ENCODE measurements at places on chromosomes 4 and X.

DNA sequence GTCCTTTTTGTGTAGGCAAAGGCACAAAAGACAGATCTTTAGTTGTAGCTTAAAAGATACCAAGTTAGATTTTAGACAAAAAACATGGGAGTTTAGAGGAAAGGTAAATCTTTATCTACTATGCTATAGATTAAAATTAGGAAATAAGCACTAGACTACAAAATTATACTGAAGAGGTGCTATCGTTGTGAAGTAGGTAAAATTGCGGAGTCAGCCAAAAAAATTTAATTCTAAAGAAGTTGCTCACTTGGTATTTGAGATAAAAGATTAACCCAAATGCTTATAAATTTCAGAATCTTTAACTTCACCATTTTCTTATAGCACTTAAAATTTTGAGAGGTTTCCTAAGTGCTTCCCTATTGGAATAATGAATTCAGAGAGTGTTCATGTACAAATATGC lies 604.1 kb downstream of the GRXCR1 start:
- DNase-seq, result no peak

GRCh38 chr4:76061982-76062381 lies 12.5 kb upstream of the ART3 start:
- DNase-seq, result no peak

DNA sequence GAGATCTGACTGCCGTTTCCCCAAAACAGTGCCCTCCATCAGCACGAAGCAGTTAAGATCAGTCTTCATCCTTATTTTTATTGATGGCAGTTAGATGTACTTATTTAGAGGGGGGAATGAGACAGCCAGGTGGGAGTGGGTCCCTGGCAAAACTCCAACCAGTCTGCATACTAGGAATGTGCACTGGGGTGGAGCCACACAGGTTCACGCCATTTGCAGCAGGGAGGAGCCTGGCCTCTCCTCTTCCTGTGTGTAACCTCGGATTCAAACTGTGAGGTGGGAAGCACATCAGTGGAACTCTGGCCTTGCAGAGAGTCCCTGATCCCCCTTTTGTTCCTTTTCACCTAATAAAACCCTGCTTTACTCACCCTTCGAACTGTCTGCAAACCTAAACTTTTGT lies 987.7 kb upstream of the GRIA3 start:
- DNase-seq, result no peak

GRCh38 chr4:72567821-72568675 lies 973 bp downstream of the ADAMTS3 start:
- peak; percentile 83 for DNase-seq

DNA sequence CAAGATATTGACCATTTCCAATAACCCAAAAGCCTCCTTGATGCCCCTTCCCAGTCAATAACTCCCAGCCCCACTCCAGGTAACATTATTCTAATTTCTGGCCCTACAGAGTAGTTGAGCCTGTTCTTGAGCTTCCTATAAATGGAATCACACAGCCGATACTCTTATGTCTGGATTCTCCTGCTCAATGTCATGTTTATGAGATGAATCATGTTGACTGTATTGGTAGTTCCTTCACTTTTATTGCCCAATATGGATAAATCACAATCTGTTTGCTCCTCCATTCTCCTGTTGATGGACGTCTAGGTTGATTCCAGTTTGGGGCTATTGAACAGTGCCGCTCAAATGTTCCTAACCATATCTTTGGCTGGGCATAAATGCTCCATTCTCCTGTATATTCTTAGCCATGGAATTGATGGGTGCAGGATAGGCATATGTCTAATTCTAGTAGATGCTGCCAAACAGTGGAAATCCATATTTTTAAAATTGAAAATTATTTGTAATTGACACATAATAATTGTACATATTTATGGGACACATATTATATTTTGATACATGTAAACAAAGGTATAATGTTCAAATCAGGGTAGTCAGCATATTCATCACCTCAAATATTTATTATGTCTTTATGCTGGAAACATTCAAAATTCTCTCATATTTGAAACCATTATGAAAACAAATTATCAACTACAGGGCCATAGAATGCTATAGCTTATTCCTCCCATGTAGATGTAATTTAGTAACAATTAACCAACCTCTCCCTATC lies 40.5 kb upstream of the SLC2A9 start:
- peak; percentile 45 for DNase-seq

- peak; percentile 44 for DNase-seq
These were observed 50.0 kb upstream of the TRIM2 start for GRCh38 chr4:153154007-153154975.

DNA sequence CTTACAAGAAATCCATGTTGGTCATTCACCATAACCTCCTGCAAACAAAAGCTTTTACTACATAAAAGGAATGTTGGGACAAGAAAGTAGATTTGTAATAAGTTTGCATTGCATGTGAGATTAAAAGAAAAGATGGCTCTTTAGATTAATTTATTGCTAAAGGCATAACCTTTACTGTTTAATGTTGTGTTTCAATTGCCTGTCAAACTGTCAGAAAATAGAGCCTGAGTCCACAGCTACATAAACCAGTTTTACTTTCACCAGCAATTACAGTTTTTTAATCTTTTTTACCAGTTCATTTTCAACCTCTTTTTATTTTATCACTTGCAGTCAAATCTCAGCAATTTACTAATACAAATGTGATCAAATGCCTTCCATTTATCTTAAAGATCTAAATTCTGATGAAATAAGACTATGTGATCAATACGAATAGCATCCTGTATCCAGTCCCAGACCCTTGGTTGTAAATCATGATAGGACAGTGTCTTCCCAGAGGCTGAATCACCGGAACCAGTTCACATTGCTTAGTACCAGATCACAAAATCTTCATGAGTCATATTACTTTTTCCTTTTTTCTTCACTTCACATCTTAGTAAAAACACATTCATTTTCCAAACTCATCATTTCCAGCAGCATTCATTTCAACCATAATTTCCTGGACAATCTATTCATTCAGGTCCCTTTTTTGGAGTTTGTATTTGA lies 95.4 kb upstream of the FRG1 start:
- DNase-seq, result peak; percentile 77

DNA sequence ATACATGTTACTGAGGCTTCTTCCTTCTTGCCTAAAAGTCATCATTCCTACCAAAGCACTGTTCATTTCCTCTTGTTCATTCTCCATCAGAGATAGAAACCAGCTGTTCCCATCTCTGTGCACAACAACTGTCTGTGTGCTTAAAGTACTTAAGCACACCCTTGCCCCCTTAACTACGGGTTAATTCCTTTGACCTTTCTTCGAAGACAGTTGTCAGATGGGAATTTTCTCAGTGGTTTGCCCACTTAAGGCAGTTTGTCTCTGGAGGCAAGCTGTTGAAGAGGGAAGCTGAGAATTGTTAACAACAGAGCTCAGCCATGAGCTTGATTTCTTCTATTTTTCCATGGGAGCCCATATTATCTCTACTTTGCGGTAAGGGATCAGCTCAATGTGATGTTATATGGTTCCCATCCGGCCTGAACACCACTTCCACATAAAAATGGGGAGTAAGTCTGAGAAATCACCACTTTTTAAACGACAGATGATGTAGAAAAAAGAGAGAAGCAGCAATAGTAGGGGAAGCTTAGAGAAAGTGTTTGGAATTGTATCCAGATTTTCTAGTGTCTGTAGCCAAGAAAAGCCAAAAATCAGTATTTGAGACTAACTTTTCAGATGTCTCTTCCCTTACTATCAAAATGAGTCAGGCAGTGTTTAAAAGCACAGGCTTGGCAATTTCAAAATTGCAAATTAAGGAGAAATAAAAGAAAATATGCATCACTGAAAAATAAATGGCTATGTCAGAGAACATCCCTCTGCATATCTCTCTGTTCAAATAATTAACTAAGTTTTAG lies 194.4 kb downstream of the SLIT2 start:
- no peak for DNase-seq

GRCh38 chrX:118521435-118521834 lies 25.8 kb downstream of the DOCK11 start:
- DNase-seq, result peak; percentile 80

- DNase-seq, result peak; percentile 40
These were observed 33.8 kb downstream of the LONRF3 start for GRCh38 chrX:119008110-119008744.

- DNase-seq, result no peak
These were observed 2.3 kb downstream of the TMEM187 start for GRCh38 chrX:153974726-153975286.

DNA sequence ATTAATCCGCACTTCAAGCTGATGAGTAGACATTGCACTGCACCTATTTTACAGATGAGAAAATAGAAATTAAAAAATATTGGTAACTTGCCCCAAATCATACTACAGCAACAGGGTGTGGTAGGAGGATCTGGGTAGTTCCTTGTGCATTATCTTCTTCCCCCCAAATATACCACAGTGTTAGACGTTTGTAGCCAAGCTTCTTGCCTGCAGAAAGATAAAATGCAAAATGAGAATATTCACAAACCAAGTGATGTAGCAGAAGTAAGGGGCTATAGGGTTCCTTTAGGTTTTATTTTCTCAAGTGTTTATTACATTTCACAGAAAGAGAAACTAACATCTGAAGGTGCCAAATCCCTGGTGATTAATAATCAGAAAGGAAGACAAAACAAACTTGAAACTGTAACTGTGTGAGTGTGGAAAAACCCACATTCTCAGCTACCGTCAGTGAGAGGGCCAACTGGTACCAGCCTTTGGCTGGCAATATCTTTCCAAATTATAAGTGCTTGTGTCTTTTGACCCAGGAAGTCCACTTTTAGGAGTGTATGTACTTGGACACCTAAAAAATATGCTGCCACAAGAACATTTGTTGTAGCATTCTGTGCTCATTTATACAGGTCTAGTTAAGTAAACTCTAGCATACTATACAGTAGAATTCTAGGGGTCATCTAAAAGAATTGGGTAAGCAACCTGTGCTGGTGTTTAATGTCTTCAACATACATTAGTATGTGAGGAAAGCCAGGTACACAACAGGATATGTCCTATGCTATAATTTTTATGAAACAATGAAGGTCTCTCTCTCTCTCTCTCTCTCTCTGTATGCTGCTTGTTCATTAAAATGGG lies 6.7 kb upstream of the CD38 start:
- no peak for DNase-seq

DNA sequence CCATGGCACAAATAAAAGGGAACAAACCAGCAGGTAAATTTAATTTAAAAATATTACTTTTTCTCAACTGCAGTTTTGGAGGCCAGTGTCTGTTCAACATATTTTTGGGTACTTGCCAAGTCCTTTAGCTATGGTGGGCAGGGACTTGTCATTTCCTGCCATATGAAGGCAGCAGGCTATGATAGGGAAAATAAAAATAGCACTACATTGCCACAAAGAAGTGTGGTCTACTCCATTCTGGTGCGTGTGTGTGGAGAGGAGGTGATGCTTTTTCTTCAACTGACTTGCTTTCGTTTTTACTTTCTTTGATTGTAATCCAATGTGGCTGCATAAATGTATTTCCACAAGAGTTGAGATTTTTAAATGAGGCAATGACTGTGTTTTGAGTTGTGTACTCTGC lies 17.2 kb downstream of the GPR174 start:
- DNase-seq, result no peak

- no peak for DNase-seq
These were observed 10.8 kb upstream of the C4orf54 start for GRCh38 chr4:99668472-99668871.

DNA sequence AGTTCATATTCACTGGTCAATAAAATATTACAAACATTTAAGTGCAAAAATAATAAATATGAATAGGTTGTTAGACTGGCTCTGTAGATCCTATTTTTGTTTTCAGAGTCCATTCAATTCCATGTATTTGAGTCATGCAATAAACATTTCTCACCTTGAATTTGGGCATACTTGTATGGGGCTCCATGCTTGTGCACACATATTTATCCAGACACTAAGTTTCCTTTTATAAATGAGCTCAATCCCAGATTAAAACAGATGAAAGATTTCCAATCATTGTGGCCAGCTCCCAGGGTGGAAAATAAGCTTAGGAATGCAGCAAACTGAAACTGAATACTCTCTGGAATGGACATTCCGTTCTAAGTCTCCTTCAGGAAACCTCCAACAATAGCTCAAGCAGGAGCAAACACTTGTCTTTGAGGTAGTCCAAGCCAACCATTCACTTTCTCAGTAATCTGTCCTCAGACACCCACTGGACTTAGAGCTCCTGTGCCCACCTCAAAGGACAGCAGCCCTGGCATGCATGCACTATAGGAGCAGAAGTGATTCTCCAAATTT lies 16.4 kb downstream of the DMD start:
- DNase-seq, result peak; percentile 5

DNA sequence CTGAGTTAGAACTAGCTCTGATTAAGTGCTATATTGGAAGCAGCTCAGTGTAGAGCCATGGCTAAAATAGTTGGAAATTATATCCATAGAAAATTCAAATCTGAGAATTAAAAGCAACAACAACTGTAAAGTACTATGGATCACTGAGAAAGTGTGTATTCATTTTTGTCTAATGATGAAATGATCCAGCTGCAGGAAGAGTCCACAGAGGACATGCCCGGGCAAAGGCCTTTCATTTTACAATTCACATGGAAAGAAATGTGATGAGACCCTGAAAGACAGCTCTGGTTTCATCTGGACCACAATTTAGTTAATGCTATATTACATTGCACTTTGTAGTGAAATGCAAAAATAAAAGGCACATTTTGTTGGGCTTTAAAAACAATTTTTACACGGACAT lies 196.8 kb upstream of the FAT1 start:
- DNase-seq, result peak; percentile 63

- DNase-seq, result no peak
These were observed 126.0 kb upstream of the CXorf66 start for GRCh38 chrX:140091125-140091886.

DNA sequence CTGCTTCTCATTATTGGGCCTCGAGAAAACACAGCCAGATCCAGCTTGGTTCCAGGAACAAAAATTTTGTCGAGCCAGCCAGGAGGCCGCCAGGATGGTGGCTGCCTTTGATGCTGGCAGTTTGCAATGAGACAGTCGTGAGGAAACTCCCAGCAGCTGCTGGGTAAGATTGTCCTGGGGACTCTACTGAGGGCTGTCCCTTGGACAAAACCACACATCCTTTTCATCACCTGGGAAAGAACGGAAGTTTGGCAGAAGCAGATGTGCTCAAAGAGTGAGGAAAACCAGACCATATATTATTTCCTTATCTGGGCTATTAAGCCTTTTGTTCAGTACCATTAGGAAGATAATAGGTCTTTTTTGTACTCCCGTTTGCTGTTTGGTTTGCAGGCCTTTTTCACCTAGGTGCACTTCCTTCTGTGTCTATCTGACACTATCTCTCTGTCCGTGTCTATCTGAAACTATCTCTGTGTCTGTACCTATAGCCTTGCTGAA lies 13.4 kb upstream of the PAPSS1 start:
- no peak for DNase-seq

DNA sequence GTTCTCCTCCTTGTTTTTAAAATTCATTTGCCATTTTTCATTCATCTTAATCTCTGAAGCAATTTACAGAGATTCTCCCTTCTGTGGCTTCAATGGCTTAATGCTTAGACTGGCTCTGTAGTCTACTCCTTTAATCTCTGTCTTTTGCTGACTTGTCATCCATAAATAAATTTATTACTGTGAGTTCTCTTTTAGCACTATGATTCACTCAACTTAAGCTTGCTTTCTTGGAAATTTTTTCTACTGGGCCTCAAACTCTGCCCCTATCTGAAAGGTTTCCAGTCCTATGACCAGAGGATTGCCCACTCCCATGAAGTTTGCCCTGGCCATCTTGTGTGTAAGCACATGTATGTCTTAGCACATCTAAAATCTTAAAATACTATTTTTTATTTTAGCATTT lies 251.1 kb downstream of the DCLK2 start:
- no peak for DNase-seq

GRCh38 chr4:41119867-41120295 lies 94.5 kb downstream of the APBB2 start:
- DNase-seq, result no peak

GRCh38 chr4:142563682-142564291 lies 282.3 kb downstream of the INPP4B start:
- peak; percentile 28 for DNase-seq
